ENCODE measurements at places on chromosomes 12 and 14. TPM values are rescaled to one million over a fixed set of nuclear protein-coding genes. Genes with fewer than 3 reads are reported as not detected.

NPFF gene
- not detected for total RNA-seq

ENO2 gene
- 20.3 TPM for total RNA-seq

GALNT4 gene
- total RNA-seq: 10.8 TPM

RPS26 gene
- 125 TPM for total RNA-seq

CKB gene
- 69.9 TPM for total RNA-seq

PTCSC3 gene
- total RNA-seq: not detected

KRT79 gene
- not detected for total RNA-seq
